ENCODE measurements at places on chromosomes 16 and 17.

- no peak for DNase-seq
Observed at GRCh38 chr16:57935904-57936303, 35.0 kb downstream of the CNGB1 start.

GRCh38 chr17:58156839-58157803 lies 8.9 kb downstream of the OR4D1 start:
- DNase-seq = peak; percentile 73

- no peak for DNase-seq
Observed at GRCh38 chr16:35559911-35560636, 2100.7 kb downstream of the TP53TG3F start.

GRCh38 chr17:13540546-13540945 lies 61.2 kb downstream of the HS3ST3A1 start:
- no peak for DNase-seq

DNA sequence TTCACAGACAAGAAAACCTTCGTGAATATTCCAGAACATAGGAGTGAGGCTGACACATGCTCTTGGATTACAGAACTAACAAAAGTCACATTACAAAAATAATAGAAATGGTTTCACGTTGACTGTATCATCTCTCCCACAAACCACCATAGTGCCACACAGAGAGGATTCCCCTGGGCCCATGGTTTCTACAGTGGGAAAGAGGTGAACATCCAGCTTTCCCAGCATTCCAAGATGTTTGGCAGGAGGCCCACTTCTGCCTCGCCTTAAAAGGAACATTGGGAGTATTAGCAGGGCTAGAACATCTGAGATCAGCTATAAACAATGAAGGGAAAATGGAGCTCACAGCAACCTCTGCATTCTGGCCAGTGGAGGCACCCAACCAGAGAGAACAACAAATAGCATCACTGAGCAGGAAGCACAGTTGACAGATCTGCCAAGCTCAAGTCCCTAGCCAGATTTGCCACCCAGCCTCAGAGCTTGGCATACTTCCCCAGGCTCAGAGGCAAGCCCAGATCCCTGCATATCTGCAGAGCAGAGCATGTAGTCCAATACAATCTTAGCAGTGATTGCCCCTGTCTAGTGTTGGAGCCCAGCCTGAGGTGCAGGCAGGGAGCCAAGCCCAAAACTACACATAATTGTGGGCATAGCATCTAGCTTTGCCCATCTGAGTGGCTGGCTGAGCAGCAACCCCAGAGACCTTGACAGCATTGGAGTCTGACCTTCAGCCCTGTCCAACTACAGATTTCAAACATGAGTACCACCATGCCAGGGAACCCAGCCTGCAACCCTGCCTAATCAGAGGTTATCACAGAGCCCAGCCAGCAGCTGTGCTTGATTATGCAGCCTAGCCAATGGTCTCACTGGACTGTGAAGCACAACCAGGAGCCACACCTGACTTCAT lies 260.4 kb downstream of the CEP112 start:
- no peak for DNase-seq

- peak; percentile 42 for DNase-seq
Observed at GRCh38 chr16:58733248-58733670, 857 bp downstream of the GOT2 start.

DNA sequence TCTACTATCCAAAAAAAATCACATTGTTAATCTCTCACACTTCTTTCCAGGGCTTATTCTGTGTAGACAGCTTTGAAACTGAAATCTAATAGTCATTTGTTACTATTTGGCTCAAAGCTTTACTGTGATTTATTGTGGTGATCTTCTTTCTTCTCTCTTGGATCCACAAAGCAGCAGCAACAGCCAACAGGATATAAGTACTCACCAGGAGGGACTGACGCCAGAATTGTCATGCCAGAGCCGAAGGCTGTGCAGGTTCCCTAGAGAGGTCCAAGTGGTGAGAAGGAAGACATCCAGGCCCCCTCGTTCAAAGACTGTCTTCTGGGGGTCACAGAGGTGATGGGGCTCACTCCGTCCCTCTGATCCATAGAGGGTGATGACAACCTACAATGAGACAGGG lies 33.3 kb downstream of the PKD1L3 start:
- DNase-seq = no peak

DNA sequence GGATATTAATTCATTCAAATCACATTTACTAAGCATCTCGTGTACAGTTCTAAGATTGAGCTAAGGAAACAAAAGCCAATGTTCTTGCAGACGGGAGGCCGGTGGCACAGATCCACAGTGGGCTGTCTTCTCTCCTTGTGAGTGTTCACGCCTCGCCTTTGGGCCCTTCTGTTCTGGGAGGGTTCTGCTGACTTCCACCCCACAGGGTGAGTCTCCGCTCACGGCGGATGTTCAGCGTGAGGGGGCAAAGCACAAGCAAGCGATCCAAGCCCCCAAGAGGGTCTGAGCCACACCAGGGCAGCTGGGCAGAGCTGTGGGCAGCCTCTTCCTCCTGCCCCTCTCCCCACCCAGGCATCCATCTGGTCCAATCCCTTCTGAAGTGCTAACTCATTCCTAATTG lies 84.3 kb upstream of the DOC2B start:
- no peak for DNase-seq

DNA sequence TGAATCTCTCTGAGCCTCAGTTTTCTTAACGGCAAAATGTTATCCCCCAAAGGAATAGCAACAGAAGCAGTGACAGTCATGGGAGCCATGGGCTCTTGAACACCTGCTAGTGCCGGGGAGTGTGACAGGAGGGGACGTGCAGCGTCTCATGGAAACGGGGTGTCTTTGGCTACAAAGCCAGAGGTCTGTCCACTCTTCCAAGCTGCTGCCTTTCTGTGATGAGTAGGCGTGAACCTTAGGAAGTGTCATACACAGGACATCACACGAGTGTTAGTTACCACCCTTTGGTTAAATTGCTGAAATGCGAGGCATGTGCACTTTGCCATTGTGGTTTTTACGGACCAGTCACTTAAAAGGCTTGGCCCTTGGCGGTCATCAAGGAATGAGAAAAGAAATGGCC lies 93.4 kb downstream of the IRF8 start:
- DNase-seq = no peak

DNA sequence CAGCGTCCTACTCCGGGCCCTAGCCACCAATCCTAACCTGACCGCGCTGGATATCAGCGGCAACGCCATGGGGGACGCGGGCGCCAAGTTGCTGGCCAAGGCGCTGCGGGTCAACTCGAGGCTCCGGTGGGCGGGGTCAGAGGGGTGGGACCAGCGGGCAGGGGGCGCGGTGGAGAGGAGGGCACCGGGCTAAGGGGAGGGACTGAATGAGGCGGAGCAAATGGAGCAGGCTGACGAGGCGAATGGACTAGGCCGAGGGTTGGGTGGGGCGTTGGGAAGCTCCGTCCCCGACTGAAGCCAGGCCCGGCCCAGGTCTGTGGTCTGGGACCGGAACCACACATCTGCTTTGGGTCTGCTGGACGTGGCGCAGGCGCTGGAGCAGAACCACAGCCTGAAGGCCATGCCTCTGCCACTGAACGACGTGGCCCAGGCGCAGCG lies 4.6 kb downstream of the CARMIL2 start:
- no peak for DNase-seq

DNA sequence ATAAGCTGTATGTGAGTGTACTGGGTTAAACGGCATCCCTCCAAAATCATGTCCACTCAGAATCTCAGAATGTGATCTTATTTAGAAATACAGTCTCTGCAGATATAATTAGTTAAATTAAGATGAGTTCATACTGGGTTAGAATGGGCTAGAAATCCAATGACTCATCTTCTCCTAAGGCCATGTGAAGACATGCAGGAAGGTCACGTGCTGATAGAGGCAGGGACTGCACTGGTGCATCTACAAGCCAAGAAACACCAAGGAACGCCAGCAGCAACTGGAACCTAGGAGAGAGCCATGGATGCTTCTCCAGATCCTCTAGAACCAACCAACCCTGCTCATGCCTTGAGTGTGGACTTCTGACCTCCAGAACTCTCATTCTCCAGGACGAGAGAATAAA lies 241.0 kb downstream of the XYLT1 start:
- no peak for DNase-seq

GRCh38 chr16:29007730-29008593 lies 23.1 kb downstream of the LAT start:
- peak; percentile 85 for DNase-seq

DNA sequence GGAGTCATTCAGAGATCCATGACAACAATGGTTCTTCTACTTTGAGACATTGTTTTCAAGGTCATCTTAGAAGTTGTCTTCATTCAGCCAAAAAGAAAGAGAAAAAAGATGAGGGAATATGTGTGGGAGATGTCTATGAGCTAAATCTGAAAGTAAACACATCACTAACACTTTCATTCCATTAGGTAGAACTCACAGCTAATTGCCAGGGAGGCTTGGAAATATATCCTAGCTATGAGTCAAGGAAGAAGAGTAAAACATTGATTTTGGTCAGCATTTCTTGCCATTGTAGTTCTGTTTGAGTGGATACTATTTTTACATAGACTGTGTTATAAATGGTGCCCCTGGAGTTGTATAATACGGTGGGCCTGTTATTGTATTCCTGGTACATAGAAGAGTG lies 316.4 kb upstream of the MYOCD start:
- DNase-seq = no peak

GRCh38 chr16:65843941-65844340 lies 522.5 kb upstream of the CDH5 start:
- no peak for DNase-seq

GRCh38 chr16:8861563-8862308 lies 7.1 kb downstream of the CARHSP1 start:
- no peak for DNase-seq

GRCh38 chr16:19522397-19522732 lies 467 bp upstream of the GDE1 start:
- DNase-seq = no peak

DNA sequence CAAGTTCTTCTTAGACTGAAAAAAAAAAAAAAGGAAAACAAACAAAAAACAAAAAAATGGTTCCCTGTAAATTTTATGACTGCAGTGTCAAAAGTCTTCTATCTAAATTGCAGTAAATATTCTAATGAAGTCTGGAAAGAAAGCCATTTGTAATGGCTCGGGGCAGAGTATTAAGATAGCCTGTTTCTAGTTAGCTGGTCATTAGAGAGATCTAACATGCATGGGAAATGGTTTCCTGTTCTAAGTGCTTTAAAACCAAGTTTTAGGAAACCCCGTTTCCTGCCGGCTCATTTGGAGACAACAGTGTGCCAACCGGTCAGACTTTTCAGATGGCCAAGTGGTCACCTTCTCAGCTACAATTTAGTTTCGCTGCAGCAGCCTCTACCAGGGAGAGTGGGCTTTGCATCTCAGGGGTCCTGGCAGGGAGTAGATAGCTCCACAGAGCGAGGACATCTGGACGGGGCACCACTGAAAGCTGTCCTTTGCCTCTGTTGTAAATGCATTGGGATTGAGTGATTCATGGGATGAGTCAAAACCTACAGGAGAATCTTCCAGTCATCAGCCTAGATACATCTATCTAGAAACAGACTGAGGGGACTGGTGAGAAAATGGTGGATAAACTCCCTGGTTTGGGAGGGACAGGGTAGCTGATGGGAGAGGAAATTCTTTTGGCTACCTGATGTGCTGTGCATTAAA lies 473.2 kb upstream of the SALL1 start:
- DNase-seq = no peak

GRCh38 chr16:28155293-28155692 lies 56.5 kb downstream of the XPO6 start:
- DNase-seq = no peak

DNA sequence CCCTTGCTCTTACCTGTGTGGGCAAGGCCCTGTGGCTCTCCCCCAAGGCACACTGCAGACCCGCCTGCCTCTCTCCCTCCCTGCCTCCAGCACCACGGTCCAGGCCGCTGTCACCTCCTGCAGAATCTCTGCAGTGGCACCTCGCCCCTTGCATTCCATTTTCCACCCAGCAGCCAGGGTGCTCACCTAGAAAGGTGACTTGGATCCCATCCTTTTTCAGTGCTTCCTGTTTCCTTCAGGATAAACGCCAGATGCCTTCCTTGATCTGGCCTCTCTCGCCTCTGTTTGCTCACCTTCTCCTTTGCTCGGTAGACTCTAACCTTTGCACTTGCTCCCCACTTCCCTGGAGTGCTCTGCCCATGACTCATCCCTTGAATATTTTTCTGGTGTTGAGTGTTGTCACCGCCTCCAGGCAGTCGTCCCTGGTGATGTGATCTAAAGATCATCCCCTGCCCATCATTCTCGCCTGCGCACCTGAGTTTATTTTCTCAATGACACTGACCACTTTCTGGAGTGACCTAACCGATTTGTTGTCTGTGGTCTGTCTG lies 79.2 kb upstream of the LGALS9 start:
- no peak for DNase-seq

DNA sequence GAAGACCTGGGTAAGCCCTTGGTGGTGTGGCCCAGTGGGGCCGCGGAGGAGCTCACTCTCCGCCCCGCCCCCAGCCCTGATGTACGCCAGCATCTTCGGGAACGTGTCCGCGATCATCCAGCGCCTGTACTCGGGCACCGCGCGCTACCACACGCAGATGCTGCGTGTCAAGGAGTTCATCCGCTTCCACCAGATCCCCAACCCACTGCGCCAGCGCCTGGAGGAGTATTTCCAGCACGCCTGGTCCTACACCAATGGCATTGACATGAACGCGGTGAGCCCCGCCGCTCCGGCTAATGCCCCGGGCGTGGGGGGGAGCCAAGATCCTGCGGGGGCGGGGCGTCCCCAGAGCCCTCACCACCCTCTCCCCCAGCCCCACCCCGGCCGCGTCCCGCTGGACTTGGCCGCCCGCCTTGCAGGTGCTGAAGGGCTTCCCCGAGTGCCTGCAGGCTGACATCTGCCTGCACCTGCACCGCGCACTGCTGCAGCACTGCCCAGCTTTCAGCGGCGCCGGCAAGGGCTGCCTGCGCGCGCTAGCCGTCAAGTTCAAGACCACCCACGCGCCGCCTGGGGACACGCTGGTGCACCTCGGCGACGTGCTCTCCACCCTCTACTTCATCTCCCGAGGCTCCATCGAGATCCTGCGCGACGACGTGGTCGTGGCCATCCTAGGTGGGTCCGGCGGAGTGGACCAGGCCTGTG lies 12.1 kb upstream of the DCAF7 start:
- DNase-seq = no peak

DNA sequence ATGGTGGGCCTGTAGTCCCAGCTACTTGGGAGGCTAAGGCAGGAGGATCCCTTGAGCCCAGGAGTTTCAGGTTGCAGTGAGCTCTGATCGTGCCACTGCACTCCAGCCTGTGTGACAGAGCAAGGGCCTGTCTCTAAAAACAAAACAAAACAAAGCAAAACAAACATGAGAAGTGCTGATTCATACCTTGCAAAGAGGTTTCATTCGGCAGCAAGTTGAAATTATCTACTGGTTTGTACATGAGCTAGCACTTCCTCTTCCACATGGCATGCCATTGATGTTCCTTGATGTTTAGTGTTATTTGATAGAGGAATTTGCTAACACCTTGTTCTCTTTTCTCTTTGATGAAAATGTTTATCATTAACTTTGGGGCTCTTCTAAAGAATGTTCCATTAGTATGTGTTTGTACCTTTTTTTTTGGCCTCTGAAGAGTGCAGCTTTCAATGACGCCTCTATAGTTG lies 50.6 kb downstream of the SPECC1 start:
- DNase-seq = no peak

DNA sequence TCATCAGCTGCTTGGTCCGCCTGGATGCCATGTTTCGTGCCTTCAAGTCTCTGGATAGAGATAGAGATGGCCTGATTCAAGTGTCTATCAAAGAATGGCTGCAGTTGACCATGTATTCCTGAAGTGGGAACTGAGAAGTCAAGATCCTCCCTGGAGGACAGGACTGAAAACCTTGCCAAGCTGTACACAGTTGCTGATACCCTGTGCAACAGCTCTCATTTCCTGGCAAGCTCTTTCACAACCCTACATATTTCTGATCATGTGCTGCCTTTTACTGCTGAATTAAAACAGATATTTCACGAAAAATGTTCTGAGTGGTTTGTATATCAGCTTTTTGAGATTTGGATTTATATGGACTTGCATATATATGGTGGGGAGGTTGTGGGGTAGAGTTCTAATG lies 898 bp downstream of the CAPNS2 start:
- no peak for DNase-seq

All from activated CD8-positive, alpha-beta memory T cell treated with anti-CD3 and anti-CD28 coated beads, Interleukin-2, amount 10 ng/mL, durations not matched to agents 7 days and 5 days (primary cell).